ENCODE measurements at places on chromosomes 3 and 15.

- no peak for DNase-seq
Observed at GRCh38 chr3:53949541-53949940, 57.9 kb upstream of the SELENOK start.

DNA sequence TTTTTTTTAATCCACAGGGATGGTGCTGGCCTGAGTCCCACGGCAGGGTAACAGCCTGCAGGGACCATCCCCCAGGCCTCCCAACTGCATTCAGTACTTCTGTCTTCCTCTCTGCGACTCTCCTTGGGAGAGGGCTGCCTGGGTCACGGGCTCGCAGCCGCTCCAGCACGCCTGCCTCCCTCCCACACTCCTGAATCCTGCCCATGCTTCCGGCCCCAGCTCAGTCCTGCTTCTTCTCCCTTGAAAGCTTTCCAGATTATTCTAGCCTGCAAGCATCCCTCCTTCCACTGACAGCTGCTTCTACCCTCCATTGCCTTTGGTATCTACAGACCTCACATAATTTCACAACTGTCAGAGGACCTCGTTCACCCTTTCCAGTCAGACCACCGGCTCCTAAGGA lies 32.4 kb downstream of the MEGF11 start:
- no peak for DNase-seq

GRCh38 chr3:50246517-50246954 lies 10.5 kb downstream of the GNAI2 start:
- no peak for DNase-seq

DNA sequence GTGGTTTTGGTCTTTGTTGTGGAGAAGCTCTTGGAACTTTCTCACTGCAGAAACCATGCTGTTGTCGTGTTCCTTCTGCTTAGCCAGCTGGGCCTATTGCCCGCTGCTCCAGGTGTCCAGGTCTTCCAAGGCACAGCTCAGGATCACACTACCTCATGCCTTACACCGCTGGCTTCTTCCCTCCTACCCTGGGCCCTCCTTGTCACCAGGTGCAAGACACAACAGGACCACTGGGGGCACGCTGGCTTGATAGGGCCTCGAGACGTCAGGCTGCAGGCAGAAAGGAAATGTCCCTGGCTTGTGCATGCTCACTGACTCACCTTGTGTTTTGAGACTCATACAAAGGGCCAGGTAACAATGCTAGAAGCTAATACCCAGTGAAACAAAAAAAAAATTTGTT lies 32.3 kb downstream of the PAQR9 start:
- no peak for DNase-seq

DNA sequence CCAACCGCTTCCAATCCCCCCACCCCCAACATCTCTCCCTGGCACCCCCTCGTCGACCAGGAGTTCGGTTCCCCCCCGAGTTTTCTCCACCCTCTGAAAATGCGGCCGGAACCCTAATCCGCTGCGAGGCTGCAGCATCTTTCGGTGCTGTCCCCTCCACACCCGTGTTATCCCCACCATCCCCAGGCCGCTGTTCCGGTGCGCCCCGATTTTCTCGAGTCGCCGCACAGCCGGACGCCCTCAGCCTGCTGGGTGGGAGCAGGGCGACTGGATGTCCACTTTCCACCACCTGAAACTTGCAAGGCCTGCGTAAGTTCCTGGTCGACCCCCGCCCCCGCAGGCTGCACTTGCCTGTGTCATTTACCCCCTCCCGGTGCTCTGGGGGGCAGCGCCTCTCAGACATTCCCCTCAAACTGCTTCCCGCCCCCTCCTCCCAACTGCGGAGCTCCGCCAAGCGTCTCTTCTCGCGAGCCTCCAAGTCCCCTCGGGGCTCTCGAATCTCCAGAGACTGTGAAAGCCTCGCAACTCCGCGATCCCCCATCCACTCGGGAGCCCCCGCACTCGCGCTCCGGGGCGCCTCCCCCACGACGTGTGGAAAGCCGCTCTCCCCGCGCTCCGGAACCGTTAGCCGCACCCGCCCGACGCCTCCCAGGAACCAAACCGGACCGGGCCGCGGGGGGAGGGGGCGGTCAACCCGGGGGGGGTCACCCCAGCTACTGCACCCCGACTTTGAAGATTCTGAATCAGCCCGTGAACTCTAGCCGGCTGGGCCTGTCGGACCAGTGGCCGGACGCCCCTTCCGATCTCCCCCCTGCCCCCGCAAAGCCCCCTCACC lies 566 bp downstream of the ETV5 start:
- no peak for DNase-seq

GRCh38 chr15:33074212-33074611 lies 120.3 kb downstream of the FMN1 start:
- DNase-seq, result no peak

GRCh38 chr3:65666448-65667091 lies 372.1 kb downstream of the MAGI1 start:
- no peak for DNase-seq

- no peak for DNase-seq
Observed at GRCh38 chr3:146590521-146590920, 14.6 kb downstream of the PLSCR5 start.

DNA sequence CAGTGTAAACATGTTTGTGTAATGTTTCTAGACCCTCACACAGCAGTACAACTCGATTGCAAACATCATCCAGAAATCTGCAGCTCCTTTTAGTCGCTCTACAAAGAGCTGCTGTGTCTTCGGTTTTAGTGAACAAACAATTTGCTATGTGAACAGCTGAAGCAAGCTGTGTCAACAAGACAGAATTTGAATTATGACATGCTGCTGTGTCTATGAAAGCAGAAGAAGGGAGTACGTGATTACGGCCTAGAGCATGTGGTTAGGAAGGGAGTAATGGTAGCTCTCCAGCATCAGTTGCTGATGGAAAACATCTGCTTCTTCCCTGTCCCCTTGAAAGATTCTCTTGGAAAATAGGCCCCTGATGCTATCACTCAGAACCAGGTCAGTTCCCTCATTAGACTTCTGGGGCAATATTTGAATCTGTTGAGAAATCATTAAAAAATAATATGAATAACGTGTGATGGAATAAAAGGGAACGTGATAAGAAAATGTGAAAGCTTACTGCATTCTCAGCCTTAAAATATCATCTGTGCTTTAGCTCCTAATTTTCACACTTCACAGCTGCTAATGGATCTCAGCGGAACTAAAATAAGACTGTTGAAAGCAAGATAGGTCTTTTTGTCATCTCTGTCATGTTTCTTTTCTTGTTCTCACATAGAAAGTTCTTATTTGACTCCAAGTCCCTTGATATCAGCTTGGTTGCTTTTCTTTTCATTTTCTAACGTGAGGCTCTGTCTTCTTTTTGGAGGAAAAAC lies 891.5 kb downstream of the ROBO2 start:
- no peak for DNase-seq

DNA sequence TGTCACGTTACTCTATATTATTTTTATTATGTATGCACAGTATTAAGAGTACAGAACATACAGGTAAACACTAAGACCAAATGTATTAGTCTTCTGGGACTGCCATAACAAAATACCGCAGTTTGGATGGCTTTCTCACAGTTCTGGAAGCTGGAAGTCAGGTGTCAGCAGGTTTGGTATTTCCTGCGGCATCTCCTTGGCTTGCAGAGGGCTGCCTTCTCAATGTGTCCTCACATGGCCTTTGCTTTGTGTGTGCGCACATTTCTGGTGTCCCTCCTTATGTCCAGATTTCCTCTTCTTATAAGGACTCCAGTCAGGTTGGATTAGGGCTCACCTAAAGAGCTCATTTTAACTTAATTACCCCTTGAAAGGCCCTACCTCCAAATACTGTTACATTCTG lies 53.8 kb upstream of the CPOX start:
- DNase-seq, result no peak

DNA sequence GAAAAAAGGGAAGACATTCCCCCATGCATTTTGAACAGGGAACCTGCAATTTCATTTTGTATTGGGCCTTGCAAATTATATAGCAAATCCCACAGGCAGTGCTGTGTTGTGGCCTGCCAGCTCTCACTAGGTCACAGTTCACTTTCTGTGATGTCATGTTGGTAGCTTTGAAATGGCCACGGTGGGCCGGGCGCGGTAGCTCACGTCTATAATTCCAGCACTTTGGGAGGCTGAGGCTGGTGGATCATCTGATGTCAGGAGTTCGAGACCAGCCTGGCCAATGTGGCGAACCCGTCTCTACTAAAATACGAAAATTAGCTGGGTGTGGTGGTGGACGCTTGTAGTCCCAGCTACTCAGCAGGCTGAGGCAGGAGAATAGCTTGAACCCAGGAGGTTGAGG lies 27.0 kb upstream of the C15orf39 start:
- no peak for DNase-seq

DNA sequence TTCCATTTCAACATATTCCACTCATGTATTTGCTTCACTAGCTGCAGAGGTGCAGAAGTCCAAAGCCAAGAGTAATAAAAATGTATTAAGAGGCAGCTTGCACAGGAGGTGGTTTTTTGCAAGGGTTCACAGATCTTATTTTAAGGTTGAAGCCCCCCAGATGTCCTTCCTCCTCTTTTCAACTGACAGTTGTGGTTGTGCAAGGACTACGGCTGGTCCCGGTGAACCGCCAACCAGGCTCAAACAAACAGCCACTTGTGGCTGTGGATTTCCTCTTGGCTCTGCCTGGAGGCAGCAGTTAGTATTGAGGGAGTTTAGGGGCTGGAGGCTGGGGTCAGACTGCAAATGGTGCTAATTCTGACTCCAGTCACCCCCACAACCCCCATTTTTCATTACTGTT lies 240.7 kb upstream of the TBC1D5 start:
- no peak for DNase-seq

DNA sequence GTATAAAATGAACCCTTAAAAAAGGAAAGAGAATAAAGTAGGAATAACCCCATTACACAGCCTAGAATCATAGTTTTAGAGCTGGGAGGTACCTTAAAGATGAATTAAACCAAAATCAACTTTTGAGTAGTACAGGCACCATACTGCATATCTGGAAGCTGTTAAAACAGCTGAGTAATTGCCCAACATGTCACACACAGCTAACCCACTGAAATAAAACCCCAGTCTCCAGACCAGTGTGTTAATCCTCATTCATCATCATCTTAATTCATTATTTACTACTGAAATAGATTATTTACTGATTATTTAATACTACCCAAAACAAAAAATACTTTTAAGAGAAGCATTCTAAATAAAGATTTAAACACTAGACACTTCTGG lies 52.8 kb downstream of the GPR160 start:
- no peak for DNase-seq

GRCh38 chr3:196016485-196016884 lies 65.4 kb downstream of the TFRC start:
- DNase-seq, result no peak

DNA sequence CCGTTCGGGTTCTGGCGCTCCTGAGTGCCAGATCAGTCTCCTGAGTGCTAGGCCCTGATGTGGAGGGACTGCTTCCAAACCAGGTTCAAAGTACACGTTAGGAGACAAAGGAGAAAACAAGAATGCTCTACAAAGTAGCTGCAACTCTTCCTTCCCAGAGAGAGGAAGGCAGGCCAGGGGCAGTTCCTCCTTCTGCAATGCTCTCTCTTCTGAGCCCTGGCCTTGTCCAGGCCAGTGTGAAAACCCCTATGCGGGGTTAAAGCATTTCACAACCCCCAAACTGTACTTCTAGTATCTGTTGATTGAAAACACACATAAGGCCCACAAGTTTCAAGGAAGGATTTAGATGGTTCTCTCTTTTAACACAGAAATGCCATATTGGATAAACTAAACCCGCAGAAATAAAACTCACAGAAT lies 9.7 kb upstream of the CALML4 start:
- no peak for DNase-seq

DNA sequence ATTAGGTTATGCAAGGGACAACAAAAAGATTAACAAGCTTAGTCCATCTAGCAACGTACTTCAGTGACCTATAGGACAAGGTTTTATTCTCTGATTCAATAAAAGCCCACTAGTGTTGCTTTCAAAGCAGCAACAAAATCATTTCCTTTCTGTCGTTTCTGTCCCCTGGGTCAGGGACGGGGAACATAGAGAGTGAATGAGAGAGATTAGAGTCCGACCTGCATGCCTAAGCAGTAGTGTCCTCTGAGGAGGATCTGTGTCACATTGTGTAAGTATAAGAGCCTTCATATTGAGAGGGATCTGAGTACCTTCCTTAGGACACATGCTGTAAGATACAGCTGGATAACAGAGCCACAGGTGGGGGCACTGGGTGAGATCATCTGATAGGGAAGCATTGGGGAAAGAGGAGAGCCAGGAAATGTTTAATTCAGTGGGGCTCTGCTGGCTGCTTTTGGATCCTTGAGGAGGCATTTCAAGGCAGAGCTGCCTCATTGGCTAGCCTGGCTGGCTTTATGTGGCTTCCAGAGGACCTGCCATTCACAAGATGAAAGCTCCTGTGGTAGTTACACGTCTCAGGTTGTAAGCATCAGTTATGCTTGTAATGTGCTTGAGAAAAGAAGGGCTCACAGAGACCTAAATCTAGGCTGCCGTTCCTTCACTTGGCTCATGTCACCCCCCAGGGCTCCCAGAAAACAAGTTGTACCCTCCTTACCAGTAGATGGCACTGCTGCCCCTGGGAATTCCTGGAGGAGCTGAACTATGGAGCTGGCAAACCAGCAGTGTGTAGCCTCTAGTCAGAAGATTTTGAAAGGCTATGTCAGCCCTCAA lies 2.7 kb downstream of the TMEM108 start:
- DNase-seq, result peak; percentile 69

DNA sequence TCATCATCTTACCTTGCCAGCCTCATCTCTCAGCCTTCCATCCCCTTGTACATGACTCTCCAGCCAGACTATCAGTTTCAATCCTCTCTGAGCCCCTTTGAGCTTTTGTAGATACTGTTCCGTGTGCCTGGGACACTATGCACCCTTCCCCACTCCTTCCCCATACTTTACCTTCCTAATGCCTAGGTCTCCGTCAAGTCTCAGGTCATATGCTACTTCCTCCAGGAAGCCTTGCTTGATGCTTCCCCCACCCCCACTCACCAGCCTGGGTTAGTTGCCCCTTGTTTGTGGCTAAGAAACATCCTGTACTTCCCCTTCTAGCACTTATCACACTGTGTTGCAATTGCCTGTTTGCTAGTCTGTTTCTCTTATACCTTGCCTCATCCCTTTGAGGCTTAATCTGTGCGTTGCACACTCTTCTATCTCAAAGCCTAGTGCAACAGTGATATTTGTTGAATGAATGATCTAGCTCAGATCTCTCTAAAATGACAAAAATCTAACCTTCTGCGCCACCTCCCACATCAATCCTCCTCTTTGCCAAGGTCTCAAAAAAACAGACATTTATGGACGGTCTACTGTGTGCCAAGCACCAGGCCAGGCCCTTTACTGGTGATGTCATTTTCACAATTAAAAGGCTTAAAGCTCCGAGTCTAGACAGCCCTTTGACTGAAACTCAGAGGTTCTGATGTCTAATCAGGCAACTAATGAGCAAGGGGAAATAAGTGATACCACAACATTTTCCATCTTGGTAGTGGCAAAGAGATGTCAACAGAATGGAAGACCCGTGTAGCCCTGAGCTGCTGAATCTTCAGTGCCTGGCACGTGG lies 6.5 kb upstream of the USP3 start:
- DNase-seq, result no peak

All from D721Med (cell line).